ENCODE measurements at places on chromosomes 16 and 17. TPM values are rescaled to one million over a fixed set of nuclear protein-coding genes. Genes with fewer than 3 reads are reported as not detected.

Gene CLEC19A
- total RNA-seq = not detected

Gene NPIPA5
- 2.1 TPM for total RNA-seq

Gene KRT31
- total RNA-seq = 0.34 TPM

Gene KRTAP1-5
- not detected for total RNA-seq

Gene TEPSIN
- total RNA-seq = 11.3 TPM

Gene CCL13
- not detected for total RNA-seq

Gene HSD17B1
- total RNA-seq = 3.4 TPM

Gene RGS9
- 0.68 TPM for total RNA-seq

Gene CCL7
- total RNA-seq = not detected

Gene STAT5B
- total RNA-seq = 14.0 TPM
